Activated CD8-positive, alpha-beta memory T cell treated with anti-CD3 and anti-CD28 coated beads for 24 hours (primary cell): ENCODE measurements at places on chromosomes 13 and 19.

- no peak for DNase-seq
Measured at GRCh38 chr19:51971624-51972023, 15.0 kb downstream of the ZNF350 start.

DNA sequence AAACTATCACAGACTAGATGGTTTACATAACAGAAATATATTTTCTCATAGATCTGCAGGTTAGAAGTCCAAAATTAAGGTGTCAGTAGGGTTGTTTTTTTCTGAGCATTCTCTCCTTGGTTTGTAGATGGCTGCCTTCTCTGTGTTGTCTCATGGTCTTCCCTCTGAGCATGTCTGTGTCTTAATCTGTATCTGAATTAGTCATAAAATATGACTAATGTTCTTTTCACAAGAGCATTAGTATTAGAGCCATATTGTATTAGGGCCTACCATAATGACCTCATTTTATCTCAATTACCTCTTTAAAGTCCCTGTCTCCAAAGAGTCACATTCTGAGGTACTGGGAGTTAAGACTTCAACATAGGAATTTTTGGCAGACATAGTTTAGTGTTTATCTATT is 77.2 kb upstream of the OBI1 start:
- DNase-seq = no peak

DNA sequence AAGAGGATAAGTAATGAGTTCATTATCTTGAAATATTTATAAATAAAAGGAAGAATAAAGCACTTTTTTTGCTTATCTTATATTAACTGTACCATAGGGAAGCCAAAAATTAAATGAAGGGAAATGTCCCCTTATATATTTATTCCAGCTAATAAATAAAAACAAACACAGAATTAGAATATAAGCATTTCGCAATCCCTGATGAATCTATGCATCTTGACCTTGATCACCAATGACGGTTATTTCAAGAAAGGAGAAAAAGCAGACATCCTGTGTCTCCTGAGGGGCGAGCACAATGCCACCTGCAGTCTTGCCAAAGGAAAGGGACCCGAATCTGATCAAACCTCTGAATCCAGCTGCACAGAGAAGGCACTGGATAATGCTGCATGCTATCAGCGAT is 29.3 kb upstream of the IRS2 start:
- DNase-seq = no peak

DNA sequence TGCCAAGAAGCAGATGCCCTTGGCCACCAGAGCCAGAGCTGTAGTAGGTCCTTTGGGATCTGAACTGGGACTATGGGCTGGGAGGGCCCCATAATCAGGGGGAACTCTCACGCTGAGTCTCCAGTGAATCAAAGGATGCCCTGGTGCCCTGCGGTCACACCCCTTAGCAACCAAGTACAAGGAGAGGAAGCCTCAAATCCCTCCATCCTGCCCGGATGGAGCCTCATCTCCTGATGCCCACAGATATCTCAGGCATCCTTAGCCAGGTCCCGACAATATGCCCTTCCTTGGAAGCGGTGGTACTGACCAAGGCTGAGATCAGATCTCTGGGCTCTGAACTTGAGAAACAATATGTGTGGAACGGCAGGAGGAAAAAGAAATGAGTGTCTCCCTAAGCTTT is 1.7 kb downstream of the PLEKHA4 start:
- no peak for DNase-seq
